ENCODE measurements at places on chromosomes 16 and 17. TPM values are rescaled to one million over a fixed set of nuclear protein-coding genes. Genes with fewer than 3 reads are reported as not detected.

Gene ADGRG1
- polyA plus RNA-seq, result 7.2 TPM

GRCh38 chr17:38896346-38896954 lies 26.6 kb downstream of the LASP1 start:
- DNase-seq, result no peak

DNA sequence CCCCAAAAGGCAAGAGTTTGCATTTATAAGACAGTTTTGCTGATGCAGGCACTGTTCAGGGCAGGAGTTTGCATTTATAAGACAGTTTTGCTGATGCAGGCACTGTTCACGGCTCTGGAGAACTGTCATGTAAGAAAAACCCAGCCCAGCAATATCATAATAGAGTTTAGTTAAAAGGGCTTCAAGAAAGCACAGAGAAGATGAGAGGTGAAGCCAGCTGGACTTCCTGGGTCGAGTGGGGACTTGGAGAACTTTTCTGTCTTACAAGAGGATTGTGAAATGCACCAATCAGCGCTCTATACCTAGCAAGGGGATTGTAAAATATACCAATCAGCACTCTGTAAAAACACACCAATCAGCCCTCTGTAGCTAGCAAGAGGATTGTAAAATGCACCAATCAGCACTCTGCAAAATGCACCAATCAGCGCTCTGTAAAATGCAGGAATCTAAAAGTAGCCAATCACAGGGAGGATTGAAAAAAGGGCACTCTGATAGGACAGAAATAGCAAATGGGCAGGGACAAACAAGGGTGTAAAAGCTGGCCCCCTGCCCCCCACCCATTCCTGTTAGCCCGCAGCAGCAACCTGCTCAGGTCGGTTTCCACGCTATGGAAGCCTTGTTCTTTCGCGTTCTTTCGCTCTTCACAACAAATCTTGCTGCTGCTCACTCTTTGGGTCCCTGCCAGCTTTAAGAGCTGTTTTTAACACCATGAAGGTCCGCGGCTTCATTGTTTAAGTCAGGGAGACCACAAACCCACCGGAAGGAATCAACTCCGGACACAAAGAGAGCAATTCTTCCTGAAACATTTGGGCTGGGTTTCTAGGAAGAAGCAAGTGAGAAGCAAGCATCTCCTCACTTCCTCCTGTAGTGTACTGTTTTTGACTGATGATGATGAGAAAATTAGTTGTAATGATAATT lies 1.8 kb upstream of the CBX1 start:
- no peak for DNase-seq

Gene PSKH1
- 14.2 TPM for polyA plus RNA-seq

DNA sequence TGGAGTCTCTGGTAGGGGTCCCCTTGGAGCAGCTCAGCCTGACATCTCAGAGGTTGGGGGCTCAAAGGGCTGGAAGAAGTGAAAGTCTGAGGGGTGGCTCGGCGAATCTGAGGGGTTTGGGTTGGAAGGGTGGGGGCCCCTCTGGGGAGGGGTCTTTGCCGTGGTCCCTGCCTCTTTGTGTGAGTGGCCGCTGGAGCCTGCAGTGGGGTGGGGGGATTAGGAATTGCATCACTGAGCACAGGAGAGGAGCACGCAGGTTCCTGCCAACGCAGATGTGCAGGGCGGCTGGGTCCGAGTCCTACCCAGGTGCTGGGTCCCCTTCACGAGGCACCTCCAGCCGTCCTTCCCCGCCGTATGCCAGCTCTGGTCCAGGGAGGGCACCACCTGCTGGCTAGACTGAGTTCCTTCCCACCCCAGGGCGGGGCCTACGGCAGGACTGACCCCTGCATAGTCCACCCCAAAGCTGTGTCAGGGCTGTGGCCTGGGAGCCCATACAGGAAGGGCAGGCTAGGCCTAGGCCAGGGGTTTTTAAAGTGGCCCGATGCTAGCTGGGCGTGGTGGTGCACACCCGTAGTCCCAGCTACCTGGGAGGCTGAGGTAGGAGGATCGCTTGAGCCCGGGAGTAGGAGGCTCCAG lies 9.9 kb downstream of the FMNL1 start:
- no peak for DNase-seq

DNA sequence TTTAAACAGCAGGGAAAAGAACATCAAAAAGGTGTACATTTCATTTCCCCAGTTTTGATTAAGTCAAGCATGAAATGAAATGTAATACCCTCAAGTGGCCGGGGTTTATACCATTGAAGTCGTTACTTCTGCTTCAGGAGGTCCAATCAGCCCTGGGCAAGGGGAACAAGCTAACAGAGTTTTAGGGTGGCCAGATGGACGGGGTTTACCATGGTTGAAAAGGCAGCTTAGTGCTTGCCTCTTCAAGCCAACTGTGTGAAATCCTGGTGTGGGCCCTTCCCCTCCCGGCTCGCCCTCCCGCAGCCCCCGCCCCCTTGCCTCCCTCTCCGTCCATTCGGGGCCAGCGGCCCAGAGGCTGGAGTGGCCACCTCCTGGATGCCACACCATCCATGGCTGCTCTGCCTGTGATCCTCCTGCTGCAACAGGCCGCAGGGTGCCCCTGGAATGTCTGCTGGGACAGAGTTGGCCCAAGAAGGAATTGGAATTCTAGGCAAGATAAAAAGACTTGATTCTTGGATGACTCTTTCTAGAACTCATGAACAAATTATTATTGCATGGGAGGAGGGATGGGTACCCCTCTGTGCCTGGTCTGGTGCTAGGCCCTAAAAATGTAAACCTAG lies 296.2 kb upstream of the IRX3 start:
- no peak for DNase-seq

DNA sequence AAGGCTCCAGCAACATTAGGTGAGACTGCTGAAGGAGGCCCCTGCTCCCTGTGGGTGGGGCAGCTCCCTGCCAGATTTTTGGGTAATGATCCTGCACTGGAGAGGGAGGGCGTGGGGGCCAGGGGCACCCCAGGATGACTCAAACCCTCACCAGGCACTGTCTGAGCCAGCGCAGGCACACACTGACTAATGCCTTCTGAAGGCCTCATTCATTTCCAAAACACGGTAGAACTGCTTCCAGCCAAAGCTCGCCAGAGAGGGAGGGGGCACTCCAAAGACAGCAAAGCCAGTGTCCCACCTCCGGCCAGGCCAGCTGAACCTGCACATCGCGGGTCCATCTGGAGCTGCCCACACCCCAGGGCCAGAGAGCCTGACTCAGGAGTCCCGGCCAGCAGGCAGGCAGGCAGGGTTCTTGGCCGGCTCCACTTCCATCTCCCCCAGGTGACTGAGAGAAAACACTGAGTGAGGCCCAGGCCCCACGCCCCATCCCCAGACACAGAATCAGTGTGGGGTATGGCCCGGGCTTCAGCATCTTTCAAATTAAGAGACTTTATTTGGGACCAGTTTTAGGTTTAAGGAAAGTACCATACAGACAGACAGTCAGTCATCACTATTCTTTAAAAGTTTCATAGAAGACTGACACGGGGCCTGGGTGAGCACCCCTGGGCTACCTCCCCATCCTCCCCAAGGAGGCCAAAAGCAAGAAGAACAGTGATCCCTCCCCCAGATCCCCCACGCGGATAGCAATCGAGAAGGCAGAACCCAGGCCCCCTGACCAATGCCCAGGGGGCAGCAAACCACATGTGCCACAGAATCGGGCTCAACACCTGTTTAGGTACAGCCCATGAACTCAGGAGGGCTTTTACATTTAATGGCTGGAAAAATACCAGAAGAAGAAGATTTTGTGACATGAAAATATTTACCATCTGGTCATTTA lies 2.3 kb downstream of the PIEZO1 start:
- DNase-seq, result peak; percentile 85

DNA sequence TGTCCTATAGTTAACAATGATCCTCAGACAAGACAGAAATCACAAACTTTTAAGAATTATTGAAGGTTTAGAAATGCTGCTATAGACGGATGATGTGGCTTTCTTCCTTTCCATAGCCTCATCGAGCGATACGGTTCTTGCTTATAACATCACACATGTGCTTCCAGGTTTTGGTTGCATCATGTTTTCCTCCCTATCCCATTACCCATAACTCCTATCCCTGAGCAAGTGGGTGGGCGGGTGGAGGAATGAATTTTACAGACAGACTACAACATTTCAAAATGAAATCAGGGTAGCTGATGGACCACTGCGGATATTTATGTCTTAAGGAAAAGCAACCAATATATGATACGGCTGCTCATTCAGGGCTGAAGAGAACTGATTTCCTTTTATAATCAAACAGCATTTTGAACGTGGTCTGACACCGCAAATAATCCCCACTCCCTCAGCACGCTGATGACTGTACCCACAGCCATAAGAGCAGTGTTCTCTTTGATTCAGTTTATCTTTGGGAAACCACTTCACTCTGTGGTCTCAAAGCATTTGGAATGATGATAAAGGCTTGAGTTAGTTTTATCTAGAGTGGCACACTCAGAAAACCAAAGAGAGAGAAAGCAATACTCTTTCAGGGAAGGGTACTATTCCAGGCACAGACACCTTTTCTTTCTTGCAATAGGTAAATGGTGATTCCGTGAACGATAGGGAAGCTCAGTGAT lies 4.6 kb upstream of the AKTIP start:
- no peak for DNase-seq

Gene APOBR
- polyA plus RNA-seq, result not detected

- no peak for DNase-seq
Measured at GRCh38 chr16:2963723-2964474, at the start of gene KREMEN2. Gene KREMEN2 (plus strand): TSS chr16:2964275. CDS start chr16:2964521, 246 bp downstream.

Gene MYH8
- polyA plus RNA-seq, result not detected

DNA sequence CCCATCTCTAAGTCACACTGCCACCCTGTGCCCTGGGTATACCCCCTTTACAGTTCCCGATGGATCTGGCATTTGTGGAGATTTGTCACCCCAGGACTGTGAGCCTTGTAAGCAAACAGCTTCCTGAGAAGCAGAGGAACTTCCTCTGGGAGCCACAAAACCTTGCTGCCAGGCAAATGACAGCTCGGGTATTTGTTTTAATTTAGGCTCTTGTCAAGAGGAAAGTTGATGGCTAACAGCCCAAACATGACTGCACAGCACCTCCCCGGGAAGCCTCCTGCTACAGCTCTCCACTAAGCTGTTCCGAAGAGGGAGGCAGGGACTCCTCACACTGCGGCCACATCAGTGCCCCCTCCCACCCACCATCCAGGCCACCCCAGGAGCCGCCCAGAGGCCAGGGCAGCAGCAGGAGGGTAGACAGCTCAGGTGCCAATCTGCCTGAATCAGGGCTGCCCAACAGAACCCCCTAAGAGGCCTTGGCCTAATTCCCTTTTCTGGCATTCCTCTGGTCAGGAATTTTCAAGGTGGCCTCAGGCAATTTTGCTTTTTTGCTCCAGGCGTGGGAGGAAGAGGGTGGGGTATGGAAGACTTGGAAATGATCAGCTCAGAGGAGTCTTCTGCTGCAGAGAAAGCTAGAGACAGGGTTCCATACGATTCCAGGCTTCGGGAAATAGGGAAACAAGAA lies 2.6 kb downstream of the ABR start:
- DNase-seq, result peak; percentile 70

- no peak for DNase-seq
Measured at GRCh38 chr17:77320485-77321256, 179.9 kb downstream of the SEC14L1 start.

- DNase-seq, result no peak
Measured at GRCh38 chr17:46044989-46045388, 45.9 kb downstream of the STH start.

Gene LRRC46
- polyA plus RNA-seq, result 0.93 TPM

- peak; percentile 43 for DNase-seq
Measured at GRCh38 chr16:81429045-81429521, 15.5 kb upstream of the CMIP start.

DNA sequence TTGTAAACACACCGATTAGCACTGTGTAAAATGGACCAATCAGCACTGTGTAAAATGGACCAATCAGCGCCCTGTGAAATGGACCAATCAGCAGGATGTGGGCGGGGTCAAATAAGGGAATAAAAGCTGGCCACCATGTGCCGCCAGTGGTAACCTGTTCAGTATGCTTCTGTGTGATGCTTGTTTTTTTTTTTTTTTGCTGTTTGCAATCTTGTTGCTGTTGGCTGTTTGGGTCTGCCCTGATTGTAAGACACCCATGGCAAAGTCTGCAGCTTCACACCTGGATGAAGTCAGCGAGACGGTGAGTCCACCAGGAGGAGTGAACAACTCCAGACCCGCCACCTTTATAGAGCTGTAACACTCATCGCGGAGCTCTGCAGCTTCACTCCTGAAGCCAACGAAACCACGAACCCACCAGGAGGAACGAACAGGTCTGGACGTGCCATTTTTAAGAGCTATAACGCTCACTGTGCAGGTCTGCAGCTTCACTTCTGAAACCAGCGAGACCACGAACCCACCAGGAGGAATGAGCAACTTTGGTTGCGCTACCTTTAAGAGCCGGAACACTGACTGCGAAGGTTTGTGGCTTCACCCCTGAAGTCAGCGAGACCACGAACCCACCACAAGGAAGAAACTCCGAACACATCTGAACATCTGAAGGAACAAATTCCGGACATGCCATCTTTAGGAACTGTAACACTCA lies 85.0 kb upstream of the MED9 start:
- peak; percentile 57 for DNase-seq

Gene CBFB
- polyA plus RNA-seq, result 64.1 TPM

DNA sequence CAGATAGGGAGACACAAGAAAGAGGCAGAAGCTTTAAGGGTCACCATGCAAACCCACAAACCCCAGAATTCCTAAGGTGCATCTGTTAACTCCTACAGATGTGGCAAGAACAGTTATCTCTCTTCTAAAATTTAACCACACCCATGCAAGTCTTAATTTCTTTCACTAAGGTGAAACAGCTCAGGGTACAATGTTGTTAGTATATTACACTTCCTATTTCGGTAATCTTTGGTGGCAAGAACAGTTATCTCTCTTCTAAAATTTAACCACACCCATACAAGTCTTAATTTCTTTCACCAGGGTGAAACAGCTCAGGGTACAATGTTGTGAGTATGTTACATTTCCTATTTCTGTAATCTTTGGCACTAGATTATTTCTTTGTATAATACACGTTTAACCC lies 6.6 kb downstream of the CCL23 start:
- DNase-seq, result no peak

Gene KRTAP4-1
- polyA plus RNA-seq, result not detected

Gene KRTAP2-3
- 0.84 TPM for polyA plus RNA-seq

Gene ADAM11
- polyA plus RNA-seq, result 0.18 TPM

DNA sequence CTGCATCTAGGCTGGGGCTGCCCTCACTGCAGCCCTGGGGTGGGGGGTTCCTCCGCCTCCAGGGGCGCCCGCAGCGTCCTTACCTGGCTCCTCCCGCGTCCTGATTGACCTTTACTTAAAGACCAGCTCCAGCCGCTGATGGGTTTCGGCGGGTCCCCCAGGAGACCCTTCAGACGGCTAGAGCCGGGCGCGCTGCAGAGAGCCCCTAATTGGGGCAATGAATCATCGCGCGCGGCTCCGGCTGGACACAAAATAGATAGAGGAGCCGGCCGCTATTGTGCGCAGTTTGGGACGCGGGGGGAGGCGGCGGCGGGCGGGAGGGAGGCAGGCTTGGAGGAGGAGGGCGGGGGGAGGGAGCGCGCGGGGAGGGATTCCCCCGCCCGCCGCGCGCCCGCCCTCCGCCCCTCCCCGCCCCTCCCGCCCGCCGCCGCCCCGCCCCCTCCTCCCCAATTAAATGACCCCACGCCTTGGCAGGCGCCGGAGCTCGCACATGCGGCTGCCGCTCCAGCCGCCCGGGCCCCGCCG lies 56.5 kb upstream of the CIBAR2 start:
- DNase-seq, result peak; percentile 61

Gene IL17C
- not detected for polyA plus RNA-seq

All from fibroblast of lung (primary cell).